ENCODE measurements at places on chromosomes 11 and 22. TPM values are rescaled to one million over a fixed set of nuclear protein-coding genes. Genes with fewer than 3 reads are reported as not detected.

GRCh38 chr22:43320943-43321900 is 21.9 kb downstream of the SCUBE1 start:
- DNase-seq: no peak
- no peaks in the 10 kb centered on the region for H3K4me1 ChIP-seq
- H3K36me3 ChIP-seq: no peaks in the 10 kb centered on the region
- H3K27me3 ChIP-seq: no peaks in the 10 kb centered on the region
- H3K27ac ChIP-seq: no peak overlapping the region
- H3K4me3 ChIP-seq: no peak overlapping the region

- H3K4me3 ChIP-seq: no peak overlapping the region
- H3K27me3 ChIP-seq: no peaks in the 10 kb centered on the region
- no peaks in the 10 kb centered on the region for H3K36me3 ChIP-seq
- no peak overlapping the region for H3K27ac ChIP-seq
- H3K4me1 ChIP-seq: no peaks in the 10 kb centered on the region
Observed at GRCh38 chr22:30043161-30043560, 37.1 kb upstream of the HORMAD2 start.

- no peak for DNase-seq
- no peak overlapping the region for H3K4me3 ChIP-seq
- peak overlapping the region; percentile 7 for H3K27ac ChIP-seq
- peaks cover 13% of the 10 kb centered on the region for H3K4me1 ChIP-seq
Observed at GRCh38 chr22:24424901-24425775, 2.3 kb upstream of the ADORA2A start.

- no peaks in the 10 kb centered on the region for H3K27me3 ChIP-seq
- H3K27ac ChIP-seq: no peak overlapping the region
- no peak overlapping the region for H3K4me3 ChIP-seq
- H3K4me1 ChIP-seq: no peaks in the 10 kb centered on the region
Observed at GRCh38 chr11:69563946-69564775, 76.8 kb upstream of the CCND1 start.

DNA sequence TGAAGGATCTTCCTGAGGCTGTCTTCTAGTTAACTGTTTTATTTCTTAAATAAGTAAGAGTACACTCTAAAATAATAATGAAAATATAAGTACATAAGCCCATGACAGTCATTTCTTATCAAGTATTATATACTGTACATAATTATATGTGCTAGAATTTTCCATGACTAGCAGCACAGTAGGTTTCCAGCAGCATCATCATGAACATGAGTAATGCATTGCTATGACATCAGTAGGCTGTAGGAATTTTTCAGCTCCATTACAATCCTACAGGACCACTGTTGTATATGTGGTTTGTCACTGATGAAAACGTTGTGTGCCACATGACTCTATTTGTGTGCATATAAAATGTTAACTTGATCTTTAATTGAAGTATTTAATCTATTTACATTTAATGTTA is 22.0 kb downstream of the ZNF202 start:
- peaks cover 5% of the 10 kb centered on the region for H3K27me3 ChIP-seq
- H3K36me3 ChIP-seq: no peaks in the 10 kb centered on the region
- no peak overlapping the region for H3K4me3 ChIP-seq
- DNase-seq: no peak

GRCh38 chr22:19097518-19097917 is 24.7 kb downstream of the DGCR2 start:
- no peaks in the 10 kb centered on the region for H3K36me3 ChIP-seq
- no peak overlapping the region for H3K4me3 ChIP-seq
- no peak overlapping the region for H3K27ac ChIP-seq
- H3K27me3 ChIP-seq: no peaks in the 10 kb centered on the region
- no peak for DNase-seq
- H3K4me1 ChIP-seq: no peaks in the 10 kb centered on the region

GRCh38 chr11:35520376-35520775 is 5.0 kb downstream of the PAMR1 start:
- H3K36me3 ChIP-seq: no peaks in the 10 kb centered on the region
- no peak for DNase-seq
- H3K4me1 ChIP-seq: no peaks in the 10 kb centered on the region
- H3K4me3 ChIP-seq: no peak overlapping the region
- no peak overlapping the region for H3K27ac ChIP-seq

- H3K27me3 ChIP-seq: no peaks in the 10 kb centered on the region
- DNase-seq: peak; percentile 2
- H3K27ac ChIP-seq: no peak overlapping the region
- no peak overlapping the region for H3K4me3 ChIP-seq
- H3K36me3 ChIP-seq: no peaks in the 10 kb centered on the region
Observed at GRCh38 chr22:47064016-47064415, 301.6 kb downstream of the TBC1D22A start.

DNA sequence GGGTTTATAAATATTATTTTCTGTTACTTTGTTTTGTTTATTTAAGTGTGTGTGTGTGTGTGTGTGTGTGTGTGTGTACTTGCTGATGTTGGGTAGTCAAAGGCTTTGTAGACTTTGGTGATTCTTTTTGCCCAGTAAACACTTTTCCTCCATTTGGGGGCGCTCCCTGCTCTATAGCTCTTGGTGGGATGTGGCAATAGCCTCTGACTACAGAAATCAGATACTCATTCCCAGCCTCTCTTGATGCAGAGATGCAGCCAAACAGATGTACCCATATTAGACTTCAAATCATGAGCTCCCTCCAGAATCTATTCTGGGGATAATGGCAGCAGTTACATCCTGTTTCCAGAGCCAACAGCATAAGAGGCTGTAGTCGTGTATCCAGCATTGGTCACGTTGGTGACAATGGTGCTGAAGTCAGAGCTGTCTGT is 33.4 kb upstream of the APOL5 start:
- H3K36me3 ChIP-seq: no peaks in the 10 kb centered on the region
- no peaks in the 10 kb centered on the region for H3K4me1 ChIP-seq
- H3K4me3 ChIP-seq: no peak overlapping the region
- H3K27me3 ChIP-seq: no peaks in the 10 kb centered on the region
- DNase-seq: no peak

DNA sequence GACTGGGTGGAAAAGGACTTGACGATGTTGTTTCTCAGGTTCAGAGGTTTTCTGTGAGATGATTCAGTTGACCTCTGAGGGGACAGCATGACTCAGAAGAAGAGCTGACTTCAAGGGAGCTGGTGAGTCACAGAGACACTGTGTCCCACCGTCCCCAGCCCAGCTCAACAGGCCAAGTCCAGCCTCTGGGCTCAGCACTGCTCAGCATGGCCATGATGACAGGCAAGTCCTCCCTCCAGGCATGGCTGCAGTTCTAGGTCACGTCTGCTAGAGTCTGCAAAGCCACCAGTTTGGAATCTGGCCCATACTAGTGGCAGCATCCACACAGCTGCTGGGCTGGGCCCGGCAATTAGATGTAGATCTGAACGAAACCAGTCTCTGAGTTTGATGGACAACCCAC is 12.9 kb downstream of the TRIM29 start:
- no peak overlapping the region for H3K4me3 ChIP-seq
- H3K36me3 ChIP-seq: no peaks in the 10 kb centered on the region
- peaks cover 15% of the 10 kb centered on the region for H3K4me1 ChIP-seq
- DNase-seq: peak; percentile 37
- H3K27ac ChIP-seq: no peak overlapping the region

- H3K4me1 ChIP-seq: peaks cover 64% of the 10 kb centered on the region
- H3K27ac ChIP-seq: peak overlapping the region; percentile 93
- no peaks in the 10 kb centered on the region for H3K36me3 ChIP-seq
- H3K4me3 ChIP-seq: no peak overlapping the region
- DNase-seq: peak; percentile 70
- H3K27me3 ChIP-seq: no peaks in the 10 kb centered on the region
Observed at GRCh38 chr11:64858467-64859263, 14.2 kb upstream of the CDC42BPG start.

DNA sequence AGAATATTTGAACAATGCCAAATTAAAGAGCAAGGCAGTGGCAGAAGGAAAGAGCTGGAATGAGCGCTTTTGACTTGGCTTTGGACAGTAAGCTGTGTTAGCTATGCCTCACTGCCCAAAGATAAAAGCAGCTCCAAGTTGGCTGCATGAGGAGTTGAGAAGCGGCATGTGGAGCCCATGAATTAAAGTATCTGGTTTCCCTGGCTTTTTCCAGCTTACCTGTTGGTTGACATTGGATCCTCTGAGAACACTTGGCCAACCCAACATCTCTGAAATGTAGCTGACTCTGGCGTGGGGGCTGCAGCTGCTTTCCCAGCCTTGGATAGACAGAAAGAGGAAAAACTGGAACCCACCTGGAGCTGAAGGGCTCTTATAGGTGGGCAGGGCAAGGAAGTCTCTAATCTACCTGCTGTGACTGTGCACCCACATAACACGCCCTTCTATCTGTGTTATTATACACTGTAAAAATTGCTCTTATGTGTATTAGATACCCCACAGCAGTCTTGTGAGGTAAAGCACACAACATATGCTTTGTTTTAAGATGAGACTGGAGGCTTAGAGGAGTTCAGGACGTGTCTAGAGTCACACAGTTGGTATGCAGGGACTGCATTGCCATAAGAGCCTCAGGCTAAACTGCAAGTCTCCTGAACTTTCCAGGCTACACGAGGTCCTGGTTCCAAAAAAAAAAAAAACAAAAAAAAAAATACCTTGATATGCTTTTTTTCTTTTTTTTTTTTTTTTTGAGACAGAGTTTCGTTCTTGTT is 5.8 kb downstream of the UBASH3B start:
- peaks cover 7% of the 10 kb centered on the region for H3K4me1 ChIP-seq
- peaks cover 3% of the 10 kb centered on the region for H3K27me3 ChIP-seq
- no peak for DNase-seq
- no peaks in the 10 kb centered on the region for H3K36me3 ChIP-seq
- no peak overlapping the region for H3K27ac ChIP-seq

GRCh38 chr11:115122274-115122673 is 381.9 kb downstream of the CADM1 start:
- no peaks in the 10 kb centered on the region for H3K27me3 ChIP-seq
- H3K4me1 ChIP-seq: no peaks in the 10 kb centered on the region
- no peak overlapping the region for H3K4me3 ChIP-seq
- no peak for DNase-seq
- H3K36me3 ChIP-seq: no peaks in the 10 kb centered on the region
- no peak overlapping the region for H3K27ac ChIP-seq

- no peaks in the 10 kb centered on the region for H3K27me3 ChIP-seq
- no peak overlapping the region for H3K27ac ChIP-seq
- H3K4me1 ChIP-seq: peaks cover 57% of the 10 kb centered on the region
- DNase-seq: no peak
Observed at GRCh38 chr22:21585389-21585788, 17.9 kb downstream of the UBE2L3 start.

- no peaks in the 10 kb centered on the region for H3K36me3 ChIP-seq
- DNase-seq: no peak
- H3K4me1 ChIP-seq: no peaks in the 10 kb centered on the region
- H3K4me3 ChIP-seq: no peak overlapping the region
Observed at GRCh38 chr22:34017205-34017604, 96.9 kb upstream of the LARGE1 start.

DNA sequence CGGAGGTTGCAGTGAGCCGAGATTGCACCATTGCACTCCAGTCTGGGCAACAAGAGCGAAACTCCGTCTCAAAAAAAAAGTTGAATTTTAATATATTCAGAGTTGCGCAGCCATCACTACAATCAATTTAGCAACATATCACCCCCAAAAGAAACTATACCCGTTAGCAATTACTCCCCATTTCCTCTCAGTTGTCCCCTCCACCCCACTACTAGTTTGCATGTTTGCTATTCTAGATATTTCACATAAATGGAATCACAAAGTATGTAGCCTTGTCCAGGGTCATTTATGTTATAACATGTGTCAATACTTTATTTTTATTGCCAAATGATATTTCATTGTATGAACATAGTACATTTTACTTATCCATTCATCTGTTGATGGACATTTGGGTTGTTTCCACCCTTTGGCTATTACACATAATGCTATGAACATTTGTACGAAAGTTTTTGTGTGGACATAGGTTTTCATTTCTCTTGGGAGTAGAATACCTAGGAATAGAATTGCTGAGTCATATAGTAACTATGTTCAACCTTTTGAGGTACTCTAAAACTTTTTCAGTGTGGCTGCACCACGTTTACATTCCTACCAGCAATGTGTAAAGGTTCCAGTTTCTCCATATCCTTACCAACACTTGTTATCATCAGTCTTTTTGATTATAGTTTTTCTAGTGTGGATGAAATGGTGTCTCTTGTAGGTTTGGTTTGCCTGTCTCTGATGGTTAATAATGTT is 2.2 kb downstream of the ZNF143 start:
- H3K4me1 ChIP-seq: peaks cover 12% of the 10 kb centered on the region
- peak overlapping the region; percentile 100 for H3K27ac ChIP-seq
- no peaks in the 10 kb centered on the region for H3K36me3 ChIP-seq
- H3K27me3 ChIP-seq: no peaks in the 10 kb centered on the region
- DNase-seq: no peak
- no peak overlapping the region for H3K4me3 ChIP-seq

GRCh38 chr11:67539550-67539949 is 16.3 kb upstream of the CABP2 start:
- H3K4me1 ChIP-seq: peaks cover 13% of the 10 kb centered on the region
- H3K27me3 ChIP-seq: no peaks in the 10 kb centered on the region
- H3K4me3 ChIP-seq: no peak overlapping the region
- no peak for DNase-seq

DNA sequence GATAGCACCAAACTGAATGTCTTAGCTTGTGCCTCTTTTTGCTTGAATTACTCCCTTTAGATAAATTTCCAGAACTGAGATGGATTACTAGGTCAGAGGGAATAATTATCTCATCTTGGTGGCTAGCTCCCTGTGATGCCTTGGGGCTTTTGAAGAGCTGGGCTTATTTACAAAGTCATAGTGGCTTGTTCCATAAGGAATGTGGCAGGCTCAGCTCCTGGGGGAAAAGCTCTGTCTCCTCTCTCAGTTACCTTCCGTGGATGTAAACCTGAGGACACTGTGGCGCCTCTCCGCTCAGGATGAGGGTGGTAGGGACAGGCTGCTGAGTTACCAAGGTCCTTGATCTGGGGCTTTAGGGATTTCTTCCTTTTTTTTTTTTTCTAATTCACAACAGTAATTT is 121.7 kb downstream of the PARVA start:
- H3K27me3 ChIP-seq: no peaks in the 10 kb centered on the region
- no peak overlapping the region for H3K4me3 ChIP-seq
- H3K36me3 ChIP-seq: peaks cover 10% of the 10 kb centered on the region
- DNase-seq: no peak

Gene SELENOO
- 34.6 TPM for total RNA-seq

Gene OR52E8
- total RNA-seq: not detected

Gene SLC15A3
- total RNA-seq: 10.8 TPM

Gene C11orf97
- total RNA-seq: not detected

Gene NXPE4
- total RNA-seq: 184 TPM

Measured in transverse colon (tissue), 4 donors.